Right cardiac atrium (tissue), 5 donors: ENCODE measurements at places on chromosomes 7 and 10. TPM values are rescaled to one million over a fixed set of nuclear protein-coding genes. Genes with fewer than 3 reads are reported as not detected.
A peak's percentile ranks its signal among the peaks of the same experiment; 100 is the strongest.

Gene GLI3
- 2.4 TPM for total RNA-seq

Gene HELLS
- 2.7 TPM for total RNA-seq

Gene TMEM176A
- total RNA-seq = 50.8 TPM

Gene TMEM184A
- 0.49 TPM for total RNA-seq

- DNase-seq = no peak
Observed at GRCh38 chr7:134155871-134156270, 28.7 kb downstream of the LRGUK start.

- peak; percentile 60 for DNase-seq
Observed at GRCh38 chr7:98241674-98242241, 10.3 kb downstream of the TECPR1 start.

DNA sequence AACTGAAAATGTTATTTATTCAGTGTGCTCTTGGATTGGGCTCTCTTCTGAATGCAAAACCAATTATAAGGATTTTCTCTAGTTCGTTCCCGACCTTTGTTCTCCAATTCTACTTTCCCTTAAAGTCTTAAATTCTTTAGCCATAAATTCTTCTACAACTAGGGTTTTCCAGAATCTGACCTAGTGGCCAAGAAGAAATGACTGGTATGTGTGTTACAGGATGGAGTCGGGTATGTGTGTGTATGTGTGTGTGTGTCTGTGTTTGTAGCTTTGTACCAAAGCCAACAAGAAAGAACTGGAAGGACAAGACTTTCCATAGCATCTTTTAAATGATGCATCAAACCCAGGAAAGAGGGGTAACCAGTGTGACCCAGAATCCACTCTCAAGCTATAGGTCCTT, 25.8 kb upstream of the LEP start:
- no peak for DNase-seq

GRCh38 chr10:122422266-122422989, 32.0 kb upstream of the ARMS2 start:
- no peak for DNase-seq

GRCh38 chr10:12051241-12051640, 8.6 kb upstream of the UPF2 start:
- no peak for DNase-seq

DNA sequence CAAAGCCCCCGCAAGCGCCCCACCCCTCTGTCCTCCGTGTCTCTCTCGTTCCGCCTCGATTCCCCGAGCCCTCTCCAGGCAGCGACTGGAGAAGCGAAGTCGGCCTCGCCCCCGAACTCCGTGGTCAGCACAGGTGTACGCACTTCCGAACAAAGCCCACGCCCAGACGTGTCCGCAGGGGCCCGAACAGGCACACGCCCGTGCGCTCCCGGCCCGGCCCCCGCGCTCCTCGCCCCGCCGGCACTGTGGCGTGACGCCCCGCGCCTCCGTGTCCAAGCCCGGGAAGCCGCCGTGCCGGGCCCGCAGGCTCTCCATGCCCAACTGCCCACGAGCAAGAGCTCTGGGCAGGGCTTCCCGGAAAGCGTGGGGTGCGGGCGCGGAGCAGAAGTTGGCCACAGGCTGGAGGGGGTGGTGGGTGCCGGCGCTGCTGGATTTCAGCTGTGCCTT, 662 bp downstream of the NRCAM start:
- DNase-seq = no peak

GRCh38 chr10:5285186-5285585, 79.6 kb upstream of the UCN3 start:
- no peak for DNase-seq

DNA sequence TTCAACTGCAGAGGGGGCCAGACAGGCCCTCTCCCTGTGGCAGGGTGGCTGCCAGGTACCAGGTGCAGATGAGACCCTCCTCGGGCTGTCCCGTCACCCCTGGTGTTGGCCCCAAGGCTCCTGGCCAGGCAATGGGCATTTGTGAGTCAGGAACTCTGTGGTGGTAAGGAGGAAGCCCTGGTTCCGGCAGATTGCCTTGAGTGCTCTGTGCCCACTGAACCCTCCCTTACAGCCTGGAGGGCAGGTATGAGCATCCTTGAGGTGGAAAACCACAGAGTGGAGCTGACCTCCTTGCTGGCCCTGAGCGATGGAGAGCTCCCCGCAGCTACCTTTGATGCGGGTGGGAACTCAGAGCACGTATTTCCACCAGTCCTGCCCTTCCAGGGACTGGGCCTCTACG, 2.0 kb downstream of the PAOX start:
- peak; percentile 49 for DNase-seq

DNA sequence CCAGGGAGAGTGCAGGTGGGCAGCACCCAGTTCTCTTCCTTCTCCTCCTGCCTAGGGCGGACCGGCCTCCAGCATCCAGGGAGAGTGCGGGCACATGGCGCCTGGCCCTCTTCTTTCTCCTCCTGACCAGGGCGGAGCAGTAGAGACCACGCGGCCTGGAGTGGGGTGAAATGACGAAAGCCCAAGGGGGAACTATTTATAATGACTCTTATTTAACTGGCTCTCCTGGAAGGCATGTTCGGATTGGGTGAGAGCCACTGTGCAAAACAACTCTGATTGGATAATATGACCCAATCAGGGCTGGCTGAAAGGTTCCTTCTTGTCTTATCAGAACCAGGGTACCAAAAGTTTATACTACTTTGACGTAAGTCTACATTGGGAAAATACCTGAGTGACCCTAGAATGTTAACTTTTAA, 63.1 kb downstream of the ZNF37A start:
- no peak for DNase-seq

DNA sequence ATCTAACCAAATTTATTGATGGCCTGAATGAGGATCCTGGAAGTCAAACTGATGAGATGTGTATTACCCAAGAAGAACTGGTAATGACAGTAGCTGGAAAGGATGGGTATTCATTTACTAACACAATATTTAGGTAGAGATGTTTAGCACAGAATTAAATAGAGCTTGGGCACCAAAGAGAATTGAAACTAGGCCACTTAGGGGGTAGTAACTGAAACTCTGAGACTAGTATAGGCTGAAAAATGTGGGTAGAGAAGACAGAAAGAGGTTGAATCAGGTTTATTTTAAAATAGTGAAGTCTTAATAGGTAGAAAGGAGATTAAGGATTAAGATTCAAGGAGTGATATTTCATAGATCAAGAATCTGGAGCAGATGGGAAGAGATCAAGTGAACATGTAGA, 155.8 kb downstream of the MLLT10 start:
- DNase-seq = no peak

GRCh38 chr7:112965506-112965905, 121.1 kb downstream of the GPR85 start:
- no peak for DNase-seq

- DNase-seq = no peak
Observed at GRCh38 chr10:13842117-13842516, 255.4 kb downstream of the PRPF18 start.

DNA sequence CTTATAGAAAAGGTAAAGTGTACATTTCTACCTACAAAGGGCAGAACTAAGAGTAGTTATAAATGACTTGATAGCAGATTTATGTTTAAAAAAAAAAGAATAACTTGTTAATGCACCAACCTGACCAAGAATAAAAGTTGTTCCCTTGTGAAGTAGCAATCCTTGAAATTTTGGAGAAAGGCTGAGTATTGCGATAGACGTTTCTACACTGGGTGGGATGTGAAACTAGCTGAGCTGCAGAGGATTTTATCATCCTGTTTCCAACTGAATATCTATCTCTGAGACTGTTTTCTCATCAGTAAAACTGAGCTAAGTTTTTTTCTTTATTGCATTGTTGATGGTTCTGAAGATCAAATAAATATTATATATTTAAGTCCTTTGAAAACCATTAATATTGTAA, 14.6 kb downstream of the MDFIC start:
- no peak for DNase-seq

DNA sequence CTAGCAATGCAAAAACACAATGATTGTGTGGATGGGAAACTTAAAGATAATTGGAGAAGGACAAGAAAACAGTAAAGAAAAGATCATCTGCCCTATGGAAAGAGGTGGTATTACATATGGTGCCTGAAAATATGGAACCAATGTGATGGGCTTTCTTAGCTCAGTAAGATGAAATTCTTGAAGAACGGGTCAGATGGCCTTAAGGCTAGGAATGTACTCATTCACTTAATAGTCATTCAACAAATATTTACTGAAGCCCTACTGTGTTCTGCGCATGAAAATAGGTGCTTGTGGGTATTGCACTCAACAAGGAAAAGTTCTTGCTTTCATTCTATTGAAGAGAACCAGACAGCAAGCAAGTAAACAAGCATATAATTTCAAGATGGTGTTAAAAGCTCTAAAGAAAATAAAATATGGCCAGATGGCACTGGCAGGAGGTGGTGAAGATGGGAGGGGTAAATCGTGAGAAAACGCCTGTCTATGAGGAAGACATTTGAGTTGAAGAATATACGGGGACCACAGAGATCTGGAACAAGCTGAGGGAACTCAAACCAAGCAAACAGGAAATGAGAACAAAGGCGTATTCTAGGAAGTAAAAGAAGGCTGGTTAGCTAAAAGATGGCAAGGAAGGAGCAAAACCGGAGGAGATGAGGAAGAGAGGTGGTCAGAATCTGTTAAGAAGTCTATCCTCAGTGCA, 179.7 kb downstream of the ANK3 start:
- DNase-seq = no peak
